ENCODE measurements at places on chromosomes 3 and 15.

DNA sequence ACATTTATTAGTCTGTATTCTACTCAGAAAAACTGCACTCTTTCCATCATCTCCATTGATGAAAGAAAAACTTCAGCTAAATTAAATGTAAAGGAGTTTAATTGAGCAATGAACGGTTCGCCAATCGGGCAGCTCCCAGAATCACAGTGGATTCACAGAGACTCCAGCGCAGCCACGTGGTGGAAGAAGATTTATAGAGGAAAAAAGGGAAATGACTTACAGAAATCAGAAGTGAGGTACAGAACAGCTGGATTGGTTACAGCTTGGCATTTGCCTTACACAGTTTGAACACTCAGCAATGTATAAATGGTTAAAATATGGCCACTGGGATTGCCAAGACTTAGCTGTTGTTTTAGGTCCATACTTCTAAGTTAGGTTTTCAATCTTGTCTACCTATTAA is 2.8 kb upstream of the SUCLG2 start:
- DNase-seq = no peak

DNA sequence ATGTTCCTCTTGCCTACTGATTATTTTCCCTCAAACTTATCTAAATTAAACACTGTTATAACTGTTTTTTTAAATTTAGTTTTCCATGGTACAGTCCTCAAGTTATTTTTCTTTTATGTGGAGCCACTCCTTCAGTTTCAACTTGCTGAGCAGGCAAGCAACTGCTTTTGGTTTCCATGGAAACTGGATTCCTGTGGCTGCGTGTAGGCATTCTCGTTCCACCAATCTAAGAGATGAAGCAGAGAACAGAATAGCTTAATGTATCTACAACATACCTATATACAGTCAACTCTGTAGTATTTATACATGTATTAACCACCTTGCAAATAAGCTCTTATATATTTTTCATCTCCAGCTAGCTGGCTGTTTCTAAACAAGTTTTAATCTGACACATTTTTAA is 25.8 kb upstream of the ANXA2 start:
- no peak for DNase-seq

DNA sequence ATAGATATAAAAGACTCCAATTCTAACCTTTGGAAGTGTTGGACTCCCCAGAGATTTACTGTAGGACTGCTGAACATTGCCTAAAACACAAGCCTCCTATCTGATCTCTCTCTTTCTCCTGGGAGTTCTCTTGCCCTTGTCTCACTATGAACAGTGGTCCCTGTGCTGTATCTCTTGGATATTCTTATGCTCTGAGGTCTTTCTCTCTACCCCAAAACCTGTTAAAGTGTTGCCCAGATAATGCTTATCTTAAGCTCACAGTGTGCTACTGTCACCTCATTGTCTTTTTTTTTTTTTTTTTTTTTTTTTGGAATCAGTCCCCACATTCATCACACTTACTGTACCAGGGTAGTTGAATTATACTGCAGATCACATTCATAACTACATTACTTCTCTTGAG is 131.0 kb upstream of the CBLB start:
- no peak for DNase-seq

- DNase-seq = no peak
Measured at GRCh38 chr3:79285380-79285779, 482.4 kb downstream of the ROBO1 start.

- no peak for DNase-seq
Measured at GRCh38 chr3:117995842-117996437, 1038.7 kb downstream of the IGSF11 start.

DNA sequence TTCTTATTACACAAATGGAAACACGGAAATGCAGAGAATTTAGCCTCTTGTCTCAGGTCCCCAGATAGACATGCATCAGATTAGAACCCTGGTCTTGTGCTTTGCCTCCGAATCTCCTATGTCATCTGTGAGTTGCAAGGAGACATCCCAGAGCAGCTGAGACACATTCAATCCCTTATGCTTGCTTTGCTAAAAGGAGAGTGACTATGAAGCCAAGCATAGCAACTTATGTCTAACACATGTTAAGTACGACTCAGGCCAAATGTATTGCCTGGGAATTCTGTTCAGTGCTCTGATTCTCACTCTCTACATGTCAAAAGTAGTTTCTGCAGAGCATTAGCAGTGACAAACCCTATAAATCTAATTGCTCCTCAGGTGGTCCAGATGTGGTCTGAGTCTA is 30.6 kb upstream of the LRRC3B start:
- no peak for DNase-seq

- no peak for DNase-seq
Measured at GRCh38 chr3:137509354-137510045, 254.6 kb upstream of the SOX14 start.

DNA sequence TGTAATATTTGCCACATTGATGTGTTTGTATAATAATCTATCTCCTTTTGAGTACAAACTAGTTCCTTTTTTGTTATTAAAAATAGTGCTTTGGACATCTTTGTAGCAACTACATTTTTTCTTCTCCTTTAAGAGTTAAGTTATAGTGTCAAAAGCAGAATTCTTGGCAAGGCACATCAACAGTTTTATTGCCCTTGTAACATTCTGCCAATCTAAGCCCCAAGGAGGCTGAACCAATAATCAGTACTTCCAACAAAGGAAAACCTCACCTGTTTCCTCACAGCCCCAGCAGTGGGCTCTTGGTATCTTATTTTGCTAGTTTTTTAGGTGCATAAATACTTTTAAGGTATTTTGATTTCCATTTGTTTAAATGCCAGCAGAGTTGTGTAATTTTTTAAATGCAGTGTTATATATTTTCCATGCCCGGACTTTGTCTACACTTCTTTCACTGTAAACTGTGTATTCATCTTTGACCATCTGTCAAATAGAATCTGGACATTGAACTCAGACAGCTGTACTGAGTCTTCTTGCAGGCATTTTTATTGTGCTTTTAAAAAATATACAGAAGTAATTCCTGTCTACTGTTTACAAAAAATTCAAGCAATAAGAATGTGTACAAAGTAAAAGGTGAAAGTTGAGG is 101.0 kb downstream of the MYLK start:
- DNase-seq = no peak

- no peak for DNase-seq
Measured at GRCh38 chr3:151074256-151074655, 11.2 kb upstream of the MED12L start.

- DNase-seq = no peak
Measured at GRCh38 chr3:47318916-47319315, 36.2 kb downstream of the KLHL18 start.

GRCh38 chr3:144028798-144029411 is 57.3 kb downstream of the DIPK2A start:
- no peak for DNase-seq

DNA sequence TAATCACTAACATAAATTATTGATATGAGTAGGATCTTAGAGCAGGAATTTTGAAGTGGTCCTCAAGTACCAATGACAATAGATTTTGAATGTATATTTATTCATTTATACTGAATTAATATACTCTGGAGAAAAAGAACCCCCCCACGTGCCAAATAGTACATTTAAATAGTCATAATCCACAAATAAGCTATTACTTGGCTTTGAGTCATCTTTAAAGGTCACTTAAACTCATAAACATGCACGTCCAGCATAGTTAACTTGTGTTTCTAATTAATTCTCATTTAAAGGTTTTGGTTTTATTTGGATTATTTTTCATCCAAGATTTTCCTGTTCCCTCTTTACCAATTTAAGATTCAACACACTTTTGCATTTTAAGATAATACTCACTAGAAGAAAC is 35.1 kb downstream of the FGF7 start:
- DNase-seq = no peak

DNA sequence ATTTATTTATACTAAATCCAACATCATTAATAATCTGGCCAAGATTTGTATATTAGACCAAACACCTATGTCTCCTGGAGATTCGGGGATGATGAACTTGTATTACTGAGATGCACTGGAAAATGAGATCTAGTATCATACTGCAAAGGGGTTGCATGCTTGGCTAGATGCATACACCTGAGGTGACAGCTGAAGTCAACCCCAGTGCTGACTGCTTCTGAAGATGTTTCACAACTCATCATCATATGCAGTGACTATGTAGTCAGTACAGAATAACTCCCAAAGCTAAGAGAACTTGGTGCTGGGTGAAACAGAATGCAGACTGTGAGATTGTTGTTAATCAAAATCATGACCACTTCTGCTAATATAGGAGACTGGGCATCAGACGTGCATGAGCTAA is 1114.2 kb downstream of the NSUN3 start:
- no peak for DNase-seq

DNA sequence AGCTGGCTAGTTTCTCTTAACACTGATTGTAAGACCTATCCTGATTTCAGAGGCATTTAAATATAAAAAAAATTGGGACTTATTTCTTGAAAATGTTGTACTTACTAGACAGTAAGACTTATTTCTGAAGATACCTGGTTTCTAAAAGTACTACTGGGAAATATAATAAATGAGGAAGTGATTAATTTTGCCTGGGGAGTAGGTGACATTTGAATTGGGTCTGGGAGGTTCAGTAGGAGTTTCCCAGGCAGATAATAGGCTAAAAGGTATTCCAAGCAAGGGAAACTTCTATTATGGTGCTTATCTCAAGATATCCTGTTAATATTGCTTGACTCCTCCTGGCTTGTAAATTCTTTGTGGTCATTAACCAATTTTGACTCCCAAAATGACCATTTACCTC is 6.5 kb upstream of the IQGAP1 start:
- no peak for DNase-seq

- no peak for DNase-seq
Measured at GRCh38 chr3:84307339-84307738, 651.5 kb upstream of the CADM2 start.

DNA sequence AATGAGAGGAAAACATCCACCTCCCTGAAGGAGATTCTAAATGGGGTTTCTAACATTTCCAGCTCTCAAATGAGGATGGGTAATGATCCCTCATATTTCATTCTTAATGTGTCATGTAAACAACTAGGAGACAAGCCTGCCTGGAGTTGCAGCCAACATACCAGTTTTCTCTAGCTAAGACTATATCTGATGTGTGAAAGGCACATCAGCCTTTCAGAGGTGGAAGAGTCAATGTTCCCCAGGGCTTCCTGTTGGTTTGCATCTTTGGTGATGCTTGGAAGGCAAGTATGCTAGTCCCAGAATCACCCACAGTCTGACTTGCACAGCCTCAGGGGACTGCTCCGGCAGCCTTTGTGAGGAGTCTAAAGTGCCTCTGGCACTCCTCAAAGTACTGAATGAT is 921.2 kb downstream of the SQOR start:
- DNase-seq = no peak

DNA sequence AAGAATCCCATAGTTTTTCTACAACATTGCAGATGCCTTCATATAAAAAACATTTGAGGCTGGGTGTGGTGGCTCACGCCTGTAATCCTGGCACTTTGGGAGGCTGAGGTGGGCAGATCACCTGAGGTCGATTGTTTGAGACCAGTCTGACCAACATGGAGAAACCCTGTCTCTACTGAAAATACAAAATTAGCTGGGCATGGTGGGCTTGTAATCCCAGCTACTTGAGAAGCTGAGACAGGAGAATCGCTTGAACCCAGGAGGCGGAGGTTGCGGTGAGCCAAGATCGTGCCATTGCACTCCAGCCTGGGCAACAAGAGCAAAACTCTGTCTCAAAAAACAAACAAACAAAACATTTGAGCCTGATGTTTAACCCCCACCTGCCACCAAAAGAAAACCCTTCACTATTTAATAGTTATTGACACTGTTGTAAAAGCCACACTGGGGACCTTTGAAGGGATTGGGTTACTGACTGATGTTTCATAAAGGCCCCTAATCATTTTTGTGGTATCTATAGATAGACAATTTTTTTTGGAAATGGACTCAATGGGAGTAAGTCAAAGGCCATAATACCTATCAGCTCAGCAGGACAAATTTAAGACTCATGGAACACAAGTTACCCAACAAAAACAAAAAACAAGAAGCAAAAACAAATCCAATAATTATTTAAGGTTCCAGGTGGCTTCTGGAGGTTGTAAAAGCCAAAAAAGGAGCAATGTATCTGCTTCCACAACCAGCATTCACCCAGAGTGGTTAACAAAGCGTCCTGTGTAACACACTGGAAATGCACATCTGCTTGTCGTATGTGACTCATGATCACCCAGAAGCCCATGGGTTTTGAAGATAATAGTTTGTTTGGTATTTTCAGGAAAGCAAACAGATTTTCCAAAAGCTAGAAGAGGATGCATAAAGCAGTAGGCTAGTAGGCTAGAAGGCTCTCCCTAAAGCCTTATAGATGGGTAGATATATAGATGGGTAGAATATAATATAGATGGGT is 41.2 kb downstream of the CDCP1 start:
- no peak for DNase-seq

GRCh38 chr15:71201477-71201876 is 86.2 kb downstream of the THSD4 start:
- DNase-seq = no peak

DNA sequence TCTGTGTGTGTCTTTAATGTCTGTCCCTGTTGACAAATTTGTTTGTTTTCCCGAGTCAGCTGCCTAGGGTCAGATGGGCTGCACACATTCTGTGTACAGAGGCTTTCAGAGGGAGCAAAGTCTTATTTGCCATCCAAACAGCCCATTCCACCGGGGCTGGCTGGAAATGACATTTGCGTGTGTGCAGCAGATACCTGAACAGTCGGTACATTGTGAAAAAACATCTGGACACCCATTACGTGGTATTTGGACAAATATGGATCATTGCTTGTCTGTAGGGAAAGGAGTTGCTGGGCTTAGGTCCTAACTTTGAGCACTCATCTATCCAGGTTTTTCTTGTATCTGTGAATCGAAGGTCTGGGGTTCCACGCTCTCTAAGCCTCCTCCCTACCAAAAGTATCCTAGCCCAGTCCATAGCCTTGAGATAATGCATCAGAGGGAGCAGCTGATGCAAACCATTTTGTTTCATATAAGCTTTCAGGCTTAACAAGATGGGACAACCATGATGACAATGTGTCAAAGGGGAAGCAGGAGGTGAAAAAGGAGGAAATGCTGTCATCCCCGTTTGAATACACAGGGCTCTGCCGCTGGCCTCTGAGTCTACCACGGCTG is 22.2 kb upstream of the CMTM8 start:
- DNase-seq = no peak

- no peak for DNase-seq
Measured at GRCh38 chr3:37912052-37912733, 50.5 kb downstream of the CTDSPL start.

GRCh38 chr3:43676441-43676840 is 14.3 kb upstream of the ABHD5 start:
- no peak for DNase-seq

DNA sequence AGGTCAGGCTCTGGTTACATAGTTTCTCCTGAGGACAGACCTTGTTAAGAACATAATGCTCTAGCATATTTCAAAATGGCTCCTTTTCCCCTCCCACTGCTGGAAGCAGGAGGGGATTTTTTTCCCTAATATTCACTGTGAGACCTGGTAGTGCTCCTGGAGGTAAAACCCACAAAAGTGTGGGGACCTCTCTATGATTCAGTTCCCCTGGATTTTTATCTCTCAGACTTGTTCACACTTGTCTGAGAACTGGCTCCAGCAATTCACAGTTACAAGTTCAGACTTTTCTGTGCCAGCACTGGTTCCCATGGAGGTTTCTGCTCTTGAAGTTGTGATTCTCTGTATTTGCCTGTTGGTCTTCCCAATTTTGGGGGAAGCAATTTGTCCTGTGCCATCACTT is 36.3 kb upstream of the PCOLCE2 start:
- no peak for DNase-seq
